ENCODE measurements at places on chromosomes 11 and 22. TPM values are rescaled to one million over a fixed set of nuclear protein-coding genes. Genes with fewer than 3 reads are reported as not detected.

GGTLC3 gene
- not detected for total RNA-seq

GRCh38 chr11:18723991-18724390 lies 2.0 kb downstream of the IGSF22 start:
- H3K27me3 ChIP-seq: peaks cover 20% of the 10 kb centered on the region
- no peak overlapping the region for H3K27ac ChIP-seq
- no peaks in the 10 kb centered on the region for H3K36me3 ChIP-seq

DNA sequence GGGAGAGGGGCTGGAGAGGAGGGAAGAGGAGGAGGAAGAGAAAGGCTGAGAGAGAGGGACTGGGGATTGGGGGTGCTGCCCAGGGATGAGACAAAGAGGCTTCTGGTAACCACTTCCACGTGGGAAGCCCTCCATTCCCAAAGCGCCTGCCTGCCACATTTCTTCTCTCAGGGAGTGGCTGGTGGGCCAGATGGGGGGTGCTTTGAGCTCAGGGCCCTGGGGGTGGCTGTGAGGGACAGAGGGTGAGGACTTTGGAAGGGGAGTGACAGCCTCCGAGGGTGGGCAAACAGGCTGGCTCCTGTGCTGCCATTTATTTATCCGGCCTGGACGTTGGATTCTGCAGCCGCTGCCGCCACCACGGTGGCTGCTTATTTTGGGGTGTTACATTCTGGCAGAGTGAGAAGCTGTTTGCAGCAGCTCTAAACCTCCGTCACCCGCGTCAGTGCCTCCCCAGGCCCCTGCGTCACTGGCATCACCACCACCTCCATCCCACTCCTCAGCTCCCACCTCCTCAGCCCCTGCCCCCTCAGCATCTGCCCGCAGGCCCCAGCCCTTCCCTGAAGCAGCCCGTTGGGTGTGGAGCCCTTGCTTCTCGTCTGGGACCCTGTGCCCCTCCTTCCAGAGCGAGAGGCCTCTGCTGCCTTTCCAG lies 1.6 kb downstream of the RTN4RL2 start:
- peaks cover 56% of the 10 kb centered on the region for H3K27me3 ChIP-seq
- no peak overlapping the region for H3K27ac ChIP-seq
- H3K4me1 ChIP-seq: peaks cover 38% of the 10 kb centered on the region
- DNase-seq: no peak

GRCh38 chr11:85902353-85902752 lies 47.2 kb downstream of the CCDC83 start:
- no peak overlapping the region for H3K27ac ChIP-seq
- no peak overlapping the region for H3K4me3 ChIP-seq
- peaks cover 10% of the 10 kb centered on the region for H3K27me3 ChIP-seq
- no peaks in the 10 kb centered on the region for H3K4me1 ChIP-seq

HTR3B gene
- not detected for total RNA-seq

TTC28 gene
- 2.4 TPM for total RNA-seq

DNA sequence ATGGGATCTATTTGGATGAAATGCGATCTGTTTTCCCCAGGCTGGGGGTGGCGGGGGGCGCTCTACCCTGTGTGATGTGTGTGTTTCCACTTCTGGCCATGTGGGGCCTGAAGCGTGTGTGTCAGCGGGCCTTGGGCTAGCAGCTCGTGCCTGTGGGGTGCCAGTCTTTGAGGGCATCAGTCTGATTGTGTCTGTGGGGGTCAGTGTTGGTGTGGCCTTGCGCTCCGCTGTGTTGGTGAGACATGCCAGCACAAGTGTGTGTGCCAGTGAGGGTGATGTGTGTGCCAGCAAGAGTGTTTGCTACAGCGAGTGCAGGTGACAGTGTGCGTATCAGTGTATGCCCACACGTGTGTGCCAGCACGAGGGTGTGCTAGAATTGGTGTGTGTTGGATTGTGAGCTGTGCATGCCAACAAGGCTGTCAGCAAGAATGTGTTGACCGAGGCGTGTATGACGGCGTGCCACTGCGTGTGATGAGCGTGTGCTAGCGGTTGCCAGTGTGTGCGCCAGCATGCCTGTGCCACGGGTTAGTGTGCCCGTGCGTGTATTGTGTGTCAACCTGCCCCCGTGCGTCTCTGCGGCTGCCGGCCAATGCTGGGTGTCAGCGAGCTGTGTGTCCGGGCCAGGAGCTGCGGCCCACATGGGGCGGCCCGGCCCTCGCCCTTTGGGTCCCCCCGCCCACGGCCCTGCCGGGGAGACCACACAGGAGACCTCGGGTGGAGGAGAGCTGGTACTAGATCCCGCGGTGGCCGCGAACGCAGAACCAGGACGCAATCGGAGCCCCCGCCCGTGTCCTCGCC lies 519 bp downstream of the ARRB1 start:
- DNase-seq: no peak
- H3K4me3 ChIP-seq: peak overlapping the region; percentile 81
- H3K27me3 ChIP-seq: peaks cover 7% of the 10 kb centered on the region
- no peaks in the 10 kb centered on the region for H3K36me3 ChIP-seq

- no peak overlapping the region for H3K27ac ChIP-seq
- no peak for DNase-seq
- H3K4me1 ChIP-seq: no peaks in the 10 kb centered on the region
- no peaks in the 10 kb centered on the region for H3K36me3 ChIP-seq
Measured at GRCh38 chr11:70783356-70783755, 385.0 kb downstream of the CTTN start.

CHST1 gene
- 0.23 TPM for total RNA-seq

GRCh38 chr11:65861533-65862183 lies 1.4 kb downstream of the MUS81 start:
- H3K27me3 ChIP-seq: no peaks in the 10 kb centered on the region
- peaks cover 27% of the 10 kb centered on the region for H3K4me1 ChIP-seq
- no peak for DNase-seq
- H3K27ac ChIP-seq: peak overlapping the region; percentile 89
- H3K4me3 ChIP-seq: peak overlapping the region; percentile 96

- H3K4me1 ChIP-seq: peaks cover 28% of the 10 kb centered on the region
- peak; percentile 14 for DNase-seq
- peaks cover 8% of the 10 kb centered on the region for H3K36me3 ChIP-seq
- H3K27me3 ChIP-seq: no peaks in the 10 kb centered on the region
- H3K27ac ChIP-seq: no peak overlapping the region
Measured at GRCh38 chr22:38262051-38262795, 10.6 kb downstream of the TMEM184B start.

- peak overlapping the region; percentile 94 for H3K27ac ChIP-seq
- peaks cover 78% of the 10 kb centered on the region for H3K4me1 ChIP-seq
- H3K4me3 ChIP-seq: peak overlapping the region; percentile 61
- H3K27me3 ChIP-seq: peaks cover 2% of the 10 kb centered on the region
Measured at GRCh38 chr11:12179019-12179418, 68.6 kb downstream of the MICAL2 start.

GPHA2 gene
- total RNA-seq: not detected

DNA sequence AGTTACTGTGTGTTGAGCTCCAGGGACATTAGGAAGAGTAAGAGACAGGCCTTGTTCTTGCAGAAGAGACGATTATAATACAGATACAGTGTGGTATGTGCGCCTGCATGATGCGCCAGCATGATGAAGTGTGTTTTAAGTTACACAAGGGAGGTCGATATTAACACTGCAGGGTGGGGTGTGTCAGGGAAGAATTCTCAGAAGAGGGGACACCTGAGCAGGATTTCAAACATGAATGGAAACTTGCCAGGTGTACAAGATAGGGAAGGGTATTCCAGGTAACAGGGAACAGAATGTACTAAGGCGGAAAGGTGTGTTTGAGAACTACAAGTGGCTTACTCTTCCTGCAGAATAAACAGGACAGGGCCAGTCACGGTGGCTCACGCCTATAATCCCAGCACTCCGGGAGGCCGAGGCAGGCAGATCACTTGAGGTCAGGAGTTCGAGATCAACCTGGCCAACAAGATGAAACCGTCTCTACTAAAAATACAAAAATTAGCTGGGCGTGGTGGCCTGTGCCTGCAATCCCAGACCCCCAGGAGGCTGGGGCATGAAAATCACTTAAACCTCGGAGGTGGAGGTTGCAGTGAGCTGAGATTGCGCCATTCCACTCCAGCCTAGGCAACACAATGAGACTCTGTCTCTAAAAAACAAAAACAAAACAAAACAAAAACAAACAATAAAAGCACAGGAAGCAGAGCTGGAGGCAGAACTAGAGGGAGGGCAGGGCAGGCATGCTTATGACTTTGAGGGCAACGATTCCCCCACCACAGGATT lies 59.0 kb downstream of the SYN3 start:
- no peak for DNase-seq
- no peaks in the 10 kb centered on the region for H3K36me3 ChIP-seq
- no peak overlapping the region for H3K4me3 ChIP-seq
- H3K4me1 ChIP-seq: no peaks in the 10 kb centered on the region

DNA sequence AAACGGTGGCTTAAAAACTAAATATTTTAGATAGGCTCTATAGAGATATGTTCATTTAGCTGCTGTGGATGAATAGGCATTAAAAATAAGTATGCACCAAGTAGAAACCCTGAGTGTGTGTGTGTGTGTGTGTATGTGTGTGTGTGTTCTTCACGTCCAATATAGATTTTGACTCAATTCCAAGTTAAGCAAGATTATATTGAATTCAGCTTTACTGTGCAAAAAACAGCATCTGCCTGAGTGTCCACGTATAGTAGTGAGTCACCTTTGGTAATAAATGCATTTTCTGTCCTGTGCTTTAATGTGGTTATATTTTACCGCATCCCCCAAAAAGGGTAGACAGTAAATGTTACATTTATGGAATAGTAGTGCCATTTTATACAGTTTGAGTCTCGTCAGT lies 71.2 kb downstream of the PDHX start:
- H3K4me1 ChIP-seq: peaks cover 21% of the 10 kb centered on the region
- H3K27ac ChIP-seq: no peak overlapping the region
- DNase-seq: no peak
- no peaks in the 10 kb centered on the region for H3K27me3 ChIP-seq

PAX6 gene
- total RNA-seq: not detected

SGSM1 gene
- 0.64 TPM for total RNA-seq

GRCh38 chr11:46914363-46914762 lies 4.0 kb downstream of the LRP4 start:
- H3K36me3 ChIP-seq: no peaks in the 10 kb centered on the region
- peaks cover 16% of the 10 kb centered on the region for H3K4me1 ChIP-seq
- no peak overlapping the region for H3K4me3 ChIP-seq
- H3K27me3 ChIP-seq: peaks cover 83% of the 10 kb centered on the region

ARVCF gene
- 3.1 TPM for total RNA-seq

DNA sequence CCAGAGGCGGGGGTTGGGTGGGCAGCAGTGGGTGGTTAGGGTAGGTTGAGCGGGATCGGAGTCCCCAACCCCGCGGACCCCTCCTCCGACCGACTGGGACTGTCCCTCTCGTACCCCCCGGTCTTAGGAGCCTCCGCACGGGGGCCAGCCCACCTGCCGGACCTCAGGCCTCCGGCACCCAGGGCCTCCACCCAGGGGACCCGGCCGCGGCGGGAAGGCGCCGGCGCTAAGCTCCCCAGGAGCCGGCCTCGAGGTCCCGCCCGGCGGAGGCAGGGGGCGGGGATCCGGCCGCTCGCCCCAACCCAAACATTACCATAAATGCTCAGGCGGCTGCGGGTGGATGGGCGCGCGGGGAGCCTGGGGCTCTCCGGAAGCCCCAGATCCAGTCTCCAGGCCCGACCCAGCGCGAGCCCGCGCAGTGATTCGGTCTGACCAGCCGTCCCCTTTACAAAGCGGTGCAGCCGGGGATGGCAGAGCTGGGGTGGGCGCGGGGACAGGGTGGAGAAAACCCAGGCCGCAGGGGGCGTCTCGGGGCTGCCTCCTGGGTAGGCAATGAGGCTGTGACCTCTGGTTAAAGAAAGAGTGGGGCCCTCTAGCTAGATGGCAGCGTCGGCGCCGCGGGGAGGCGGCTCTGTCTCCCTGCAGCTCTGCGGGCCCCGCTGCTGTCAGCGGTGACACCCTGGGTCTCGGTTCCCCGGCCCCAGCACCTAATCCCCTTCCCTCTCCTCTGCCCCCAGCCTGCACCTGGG lies 4.0 kb upstream of the MCAM start:
- peak; percentile 63 for DNase-seq
- H3K4me3 ChIP-seq: peak overlapping the region; percentile 80
- H3K27ac ChIP-seq: peak overlapping the region; percentile 81
- peaks cover 21% of the 10 kb centered on the region for H3K27me3 ChIP-seq
- H3K4me1 ChIP-seq: peaks cover 29% of the 10 kb centered on the region
- no peaks in the 10 kb centered on the region for H3K36me3 ChIP-seq

GRCh38 chr11:17633279-17633986 lies 85.9 kb upstream of the MYOD1 start:
- no peak overlapping the region for H3K27ac ChIP-seq
- H3K27me3 ChIP-seq: peaks cover 6% of the 10 kb centered on the region

ARL2 gene
- total RNA-seq: 67.3 TPM

- no peaks in the 10 kb centered on the region for H3K4me1 ChIP-seq
- peaks cover 25% of the 10 kb centered on the region for H3K27me3 ChIP-seq
- DNase-seq: no peak
Measured at GRCh38 chr11:86781546-86781945, 18.8 kb upstream of the PRSS23 start.

- H3K27me3 ChIP-seq: no peaks in the 10 kb centered on the region
- peak overlapping the region; percentile 99 for H3K27ac ChIP-seq
- H3K4me3 ChIP-seq: peak overlapping the region; percentile 73
- peaks cover 95% of the 10 kb centered on the region for H3K4me1 ChIP-seq
- H3K36me3 ChIP-seq: peaks cover 32% of the 10 kb centered on the region
- peak; percentile 67 for DNase-seq
Measured at GRCh38 chr11:62555464-62556107, 9.0 kb upstream of the AHNAK start.

DNA sequence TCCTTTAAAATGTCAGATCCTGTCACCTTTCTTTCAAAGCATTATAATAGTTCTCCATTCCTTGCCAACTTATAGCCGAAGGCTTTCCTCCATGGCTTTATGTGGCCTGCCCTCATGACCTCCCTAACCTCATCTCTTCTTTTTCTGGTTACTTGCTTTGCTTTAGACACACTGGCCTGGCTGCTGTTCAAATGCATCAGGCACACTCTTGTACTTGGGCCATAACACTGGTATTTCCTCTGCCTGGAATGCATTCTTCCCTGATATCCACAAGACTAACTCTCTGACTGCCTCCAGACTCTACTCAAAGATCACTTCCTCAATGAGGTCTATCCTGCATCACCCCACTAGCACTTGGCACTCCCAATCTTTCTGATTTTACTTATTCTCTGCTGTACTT lies 710.3 kb downstream of the KCNA4 start:
- no peak overlapping the region for H3K27ac ChIP-seq
- no peaks in the 10 kb centered on the region for H3K27me3 ChIP-seq
- no peaks in the 10 kb centered on the region for H3K36me3 ChIP-seq
- H3K4me1 ChIP-seq: no peaks in the 10 kb centered on the region

MPZL2 gene
- total RNA-seq: 15.9 TPM

GRCh38 chr11:70926543-70927201 lies 325.7 kb downstream of the SHANK2 start:
- no peak overlapping the region for H3K4me3 ChIP-seq
- DNase-seq: no peak
- H3K27ac ChIP-seq: no peak overlapping the region
- H3K36me3 ChIP-seq: no peaks in the 10 kb centered on the region
- no peaks in the 10 kb centered on the region for H3K4me1 ChIP-seq
